ENCODE measurements at places on chromosomes 1 and 21.

DNA sequence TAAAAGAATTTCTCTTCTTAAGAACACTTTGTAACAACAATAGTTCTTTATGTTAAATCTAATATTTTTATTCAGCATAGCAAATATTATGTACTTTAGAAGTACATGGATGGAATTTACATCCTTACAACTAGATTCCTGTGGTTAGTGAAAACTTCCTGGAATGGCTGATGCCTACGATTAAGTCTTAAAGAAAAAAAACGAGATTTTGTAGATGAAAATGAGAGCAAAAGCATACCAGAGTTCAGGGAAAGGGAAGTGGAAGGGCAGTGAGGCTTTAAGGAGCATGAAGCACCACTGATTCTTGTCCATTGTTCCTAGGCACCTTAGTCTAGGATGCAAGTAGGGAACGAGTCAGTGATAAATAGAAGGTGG is 26.7 kb downstream of the CFH start:
- no peaks in the 10 kb centered on the region for H3K27me3 ChIP-seq
- no peak overlapping the region for H3K4me3 ChIP-seq
- peaks cover 3% of the 10 kb centered on the region for H3K4me1 ChIP-seq
- no peaks in the 10 kb centered on the region for H3K36me3 ChIP-seq
- no peak overlapping the region for H3K27ac ChIP-seq

- no peak for DNase-seq
- H3K27ac ChIP-seq, result no peak overlapping the region
- H3K27me3 ChIP-seq, result no peaks in the 10 kb centered on the region
These were observed 72.4 kb downstream of the ATP5PO start for GRCh38 chr21:33843216-33843615.

DNA sequence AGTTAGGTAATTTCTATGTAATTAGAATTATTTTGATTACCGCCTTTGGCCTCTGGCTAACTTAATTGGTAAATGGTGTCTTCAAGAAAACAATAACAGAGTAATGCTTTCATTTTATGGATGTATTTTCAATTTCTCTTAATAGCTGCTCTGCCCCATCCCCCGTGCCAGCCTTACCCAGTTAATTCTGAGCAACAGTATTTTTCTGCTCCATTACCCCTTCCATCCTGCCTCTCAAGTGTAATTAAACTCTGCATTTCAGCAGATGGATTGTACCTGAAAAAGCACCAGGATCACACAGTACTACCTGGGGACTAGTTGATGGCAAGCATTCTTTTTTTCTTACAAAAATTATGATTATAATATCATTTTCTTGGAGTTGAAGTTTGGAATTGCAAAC is 104.2 kb downstream of the KIAA0319L start:
- no peak overlapping the region for H3K4me3 ChIP-seq
- peaks cover 22% of the 10 kb centered on the region for H3K4me1 ChIP-seq
- no peak overlapping the region for H3K27ac ChIP-seq
- H3K36me3 ChIP-seq, result peaks cover 16% of the 10 kb centered on the region
- H3K27me3 ChIP-seq, result no peaks in the 10 kb centered on the region

GRCh38 chr21:25370311-25370744 is 237.0 kb downstream of the MRPL39 start:
- peak overlapping the region; percentile 58 for H3K27ac ChIP-seq
- peak; percentile 40 for DNase-seq
- no peaks in the 10 kb centered on the region for H3K36me3 ChIP-seq
- H3K27me3 ChIP-seq, result no peaks in the 10 kb centered on the region
- peaks cover 10% of the 10 kb centered on the region for H3K4me1 ChIP-seq

DNA sequence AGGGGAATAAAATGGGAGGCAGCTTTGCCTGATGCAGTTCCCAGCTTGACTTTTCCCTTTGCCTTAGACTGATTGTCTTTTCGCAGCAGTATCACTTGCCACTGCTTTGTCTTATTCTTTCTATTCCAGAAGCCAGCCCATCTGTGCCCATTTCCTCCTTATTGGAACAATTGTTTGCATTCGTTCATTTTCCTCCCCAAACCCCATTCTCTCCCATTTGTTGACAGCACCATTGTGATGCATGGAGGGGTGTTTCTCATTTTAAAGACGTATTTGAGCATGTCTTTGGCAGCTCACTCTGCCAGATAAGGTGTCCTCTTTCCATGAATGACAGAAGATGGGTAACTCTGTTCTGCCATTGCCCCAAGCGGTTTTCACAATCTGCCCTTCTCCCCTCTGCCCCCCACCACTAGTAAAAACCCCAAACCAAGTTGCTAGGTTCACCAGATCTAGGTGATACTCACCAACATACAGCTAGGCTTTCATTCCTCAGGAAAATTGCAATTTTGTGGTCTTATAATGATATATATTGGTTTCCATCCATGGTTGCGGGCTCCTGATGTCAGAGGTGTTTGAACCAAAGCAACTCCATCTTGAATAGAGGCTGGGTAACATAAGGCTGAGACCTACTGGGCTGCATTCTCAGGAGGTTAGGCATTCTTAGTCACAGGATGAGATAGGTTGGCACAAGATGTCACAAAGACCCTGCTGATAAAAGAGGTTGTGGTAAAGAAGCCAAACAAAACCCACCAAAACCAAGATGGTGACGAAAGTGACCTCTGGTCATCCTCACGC is 30.8 kb downstream of the SERBP1 start:
- H3K36me3 ChIP-seq, result peaks cover 8% of the 10 kb centered on the region
- H3K27ac ChIP-seq, result peak overlapping the region; percentile 25
- H3K27me3 ChIP-seq, result no peaks in the 10 kb centered on the region
- no peak overlapping the region for H3K4me3 ChIP-seq

DNA sequence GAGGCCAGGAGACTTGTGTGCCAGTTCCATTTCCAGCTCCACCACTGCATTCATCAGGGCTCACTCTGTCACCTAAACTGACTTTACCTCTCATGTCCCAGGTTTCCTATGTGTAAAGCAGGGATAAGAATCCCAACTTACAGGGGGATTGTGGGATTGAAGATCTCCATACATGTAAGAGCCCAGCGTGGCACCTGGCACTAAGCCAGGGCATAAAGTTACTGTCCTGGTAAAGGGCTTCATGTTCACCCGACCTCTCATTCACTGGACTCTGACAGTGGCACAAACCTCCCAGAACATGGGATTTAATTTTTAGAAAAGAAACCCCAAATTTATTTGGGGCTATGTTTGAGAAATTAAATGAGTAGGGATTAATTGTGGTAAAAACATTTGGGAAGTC is 8.9 kb upstream of the IGFN1 start:
- H3K36me3 ChIP-seq, result no peaks in the 10 kb centered on the region
- no peak overlapping the region for H3K27ac ChIP-seq
- DNase-seq, result no peak
- H3K4me1 ChIP-seq, result peaks cover 6% of the 10 kb centered on the region
- peaks cover 33% of the 10 kb centered on the region for H3K27me3 ChIP-seq

DNA sequence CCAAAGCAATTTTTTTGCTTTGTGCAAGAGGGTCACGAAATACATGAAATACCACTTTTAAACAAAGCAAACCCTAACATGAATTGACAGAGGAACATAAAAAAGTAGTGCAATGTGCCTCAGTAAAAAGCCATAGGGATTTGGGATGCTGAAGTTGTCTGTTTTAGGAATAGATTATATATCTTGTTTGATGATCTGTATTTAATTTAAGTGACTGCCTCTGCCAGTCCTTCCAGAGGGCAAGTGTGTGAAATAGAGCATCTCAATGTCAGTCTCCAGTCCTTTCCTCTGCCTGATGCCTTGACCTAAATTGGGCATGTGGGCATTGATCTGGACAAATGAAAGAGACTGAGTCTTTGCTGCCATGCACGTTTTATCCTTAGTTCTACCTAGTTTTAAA is 222.8 kb downstream of the PTPRC start:
- H3K27ac ChIP-seq, result no peak overlapping the region
- no peak for DNase-seq
- peaks cover 5% of the 10 kb centered on the region for H3K36me3 ChIP-seq
- no peaks in the 10 kb centered on the region for H3K27me3 ChIP-seq
- H3K4me1 ChIP-seq, result no peaks in the 10 kb centered on the region
- no peak overlapping the region for H3K4me3 ChIP-seq

DNA sequence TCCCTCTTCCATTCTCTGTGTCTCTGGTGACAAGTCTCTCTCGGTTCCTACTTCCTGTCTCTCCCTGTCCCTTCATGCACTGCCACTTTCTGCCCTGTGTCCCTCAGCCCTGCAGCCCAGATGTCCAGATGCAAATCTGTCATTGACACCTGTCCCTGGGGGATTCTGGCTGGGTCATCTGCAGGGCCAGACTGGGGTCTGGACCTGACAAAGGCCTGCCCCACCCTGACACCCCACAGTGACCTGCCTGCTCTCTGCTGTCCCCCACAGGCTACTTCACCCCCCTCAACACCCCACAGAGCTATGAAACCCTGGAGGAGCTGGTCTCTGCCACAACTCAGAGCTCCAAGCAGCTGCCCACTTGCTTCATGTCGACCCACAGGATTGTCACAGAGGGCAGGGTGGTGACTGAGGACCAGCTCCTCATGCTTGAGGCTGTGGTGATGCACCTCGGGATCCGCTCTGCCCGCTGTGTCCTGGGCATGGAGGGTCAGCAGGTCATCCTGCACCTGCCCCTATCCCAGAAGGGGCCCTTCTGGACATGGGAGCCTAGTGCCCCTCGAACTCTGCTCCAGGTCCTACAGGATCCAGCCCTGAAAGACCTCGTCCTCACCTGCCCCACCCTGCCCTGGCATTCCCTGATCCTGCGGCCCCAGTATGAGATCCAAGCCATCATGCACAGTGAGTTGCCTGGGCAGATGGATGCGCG is 7.2 kb downstream of the THEMIS2 start:
- no peak overlapping the region for H3K27ac ChIP-seq
- no peaks in the 10 kb centered on the region for H3K36me3 ChIP-seq
- DNase-seq, result no peak

GRCh38 chr1:27979859-27980201 is 20.1 kb downstream of the XKR8 start:
- no peak overlapping the region for H3K27ac ChIP-seq
- no peaks in the 10 kb centered on the region for H3K4me1 ChIP-seq
- H3K4me3 ChIP-seq, result no peak overlapping the region
- no peak for DNase-seq
- H3K27me3 ChIP-seq, result no peaks in the 10 kb centered on the region

DNA sequence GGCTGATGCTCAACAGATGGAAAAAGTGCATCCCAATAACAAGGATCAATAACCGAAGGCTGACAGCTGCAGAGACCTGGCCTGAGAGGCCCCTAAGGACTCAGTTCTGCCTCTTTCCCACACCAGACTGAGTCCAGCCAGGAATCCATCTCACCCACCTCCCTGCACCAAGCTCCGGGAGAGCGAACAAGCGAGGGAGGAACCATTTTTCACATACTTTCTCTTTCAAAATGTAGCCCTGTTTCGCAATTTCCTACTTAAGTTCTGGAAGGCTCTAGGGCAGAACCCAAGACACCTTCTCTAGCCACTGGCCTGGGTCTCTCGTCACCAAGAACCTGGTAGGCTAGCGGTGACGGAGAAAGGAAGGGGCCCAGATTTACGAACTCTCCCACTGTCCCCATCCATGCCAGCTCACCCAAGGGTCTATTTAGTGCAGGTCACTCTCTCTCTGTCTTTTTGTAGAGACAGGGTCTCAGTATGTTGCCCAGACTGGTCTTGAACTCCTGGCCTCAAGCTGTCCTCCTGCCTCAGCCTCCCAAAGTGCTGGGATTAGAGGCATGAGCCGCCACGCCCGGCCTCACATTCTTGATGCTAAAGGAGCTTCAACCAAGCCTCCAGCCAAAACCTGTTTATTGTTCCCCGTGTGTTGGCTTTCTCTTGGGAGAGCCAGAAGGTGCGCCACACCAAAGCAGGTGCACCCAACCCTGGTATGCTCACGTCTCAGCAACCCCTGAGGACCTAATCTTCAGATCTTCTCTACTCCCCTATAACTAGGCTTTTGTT is 10.9 kb upstream of the GNL2 start:
- peaks cover 28% of the 10 kb centered on the region for H3K27me3 ChIP-seq
- no peak overlapping the region for H3K4me3 ChIP-seq
- no peaks in the 10 kb centered on the region for H3K36me3 ChIP-seq

DNA sequence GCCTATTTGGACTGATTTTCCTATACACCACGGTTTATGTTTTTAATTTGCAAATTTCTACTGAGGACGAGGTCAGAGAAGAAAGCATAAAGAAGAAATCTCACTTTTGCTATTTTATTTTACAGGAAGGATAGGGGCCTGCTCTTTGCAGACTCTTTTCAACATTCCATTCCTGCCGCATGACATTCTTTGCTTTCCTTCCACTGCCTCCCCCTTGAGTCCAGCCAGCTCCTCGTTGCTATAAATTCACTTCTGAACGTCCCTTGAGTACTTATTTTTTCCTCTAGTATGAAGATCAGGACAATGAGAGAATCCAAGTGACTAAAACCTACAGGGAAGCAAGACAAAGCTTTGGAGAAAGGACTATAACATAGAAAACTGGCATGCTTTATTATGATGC is 53.4 kb upstream of the PTGFR start:
- no peaks in the 10 kb centered on the region for H3K4me1 ChIP-seq
- DNase-seq, result no peak
- no peaks in the 10 kb centered on the region for H3K27me3 ChIP-seq
- H3K36me3 ChIP-seq, result no peaks in the 10 kb centered on the region
- no peak overlapping the region for H3K27ac ChIP-seq

DNA sequence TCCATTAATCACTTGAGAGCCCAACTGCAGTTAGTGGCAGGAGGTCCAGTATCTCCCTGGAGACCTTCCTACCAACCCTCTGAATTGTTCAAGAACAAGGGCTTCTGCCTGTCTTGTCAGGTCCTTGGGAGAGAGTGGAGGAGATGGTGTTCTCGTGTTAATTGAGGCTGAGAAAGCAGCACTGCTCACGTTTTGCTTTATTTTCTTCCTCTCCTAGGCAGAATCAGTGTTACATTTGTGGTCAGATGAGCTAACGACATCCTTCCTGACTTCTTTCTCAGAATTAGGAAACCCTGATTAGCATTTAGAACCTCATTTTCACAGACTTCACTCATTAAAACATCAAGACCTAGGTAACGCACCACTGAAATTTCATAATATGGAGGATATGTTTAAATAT is 26.4 kb upstream of the LRIG2 start:
- no peak overlapping the region for H3K4me3 ChIP-seq
- H3K27ac ChIP-seq, result no peak overlapping the region
- no peaks in the 10 kb centered on the region for H3K27me3 ChIP-seq
- H3K4me1 ChIP-seq, result peaks cover 22% of the 10 kb centered on the region
- no peaks in the 10 kb centered on the region for H3K36me3 ChIP-seq

GRCh38 chr1:32199717-32200072 is 700 bp upstream of the CCDC28B start:
- H3K4me1 ChIP-seq, result peaks cover 14% of the 10 kb centered on the region
- H3K27ac ChIP-seq, result no peak overlapping the region
- H3K4me3 ChIP-seq, result no peak overlapping the region
- no peak for DNase-seq

DNA sequence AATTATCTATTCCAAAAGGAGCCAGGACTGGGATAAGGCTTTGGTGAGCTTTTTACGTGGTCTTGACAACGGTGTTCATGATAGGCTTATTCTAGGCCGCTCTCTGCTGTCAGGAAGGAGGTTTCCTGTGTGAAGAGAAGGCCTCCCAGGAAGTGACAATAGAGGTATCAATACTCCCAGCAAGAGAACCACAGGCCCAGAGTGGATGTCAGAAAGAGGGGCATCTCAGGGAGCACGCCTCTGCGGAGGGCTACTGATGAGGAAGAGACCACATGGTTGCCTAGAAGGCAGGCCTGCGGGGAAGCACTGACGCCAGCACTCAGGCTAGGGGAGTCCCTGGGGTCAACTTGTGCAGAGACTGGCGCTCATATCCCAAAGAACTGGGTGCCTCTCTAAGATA is 60.4 kb downstream of the ITPKB start:
- H3K27ac ChIP-seq, result no peak overlapping the region
- H3K4me1 ChIP-seq, result peaks cover 33% of the 10 kb centered on the region
- H3K36me3 ChIP-seq, result no peaks in the 10 kb centered on the region
- DNase-seq, result no peak
- no peaks in the 10 kb centered on the region for H3K27me3 ChIP-seq

Data from keratinocyte (primary cell).